GM13977 (cell line): ENCODE measurements at places on chromosomes 5 and 9.

DNA sequence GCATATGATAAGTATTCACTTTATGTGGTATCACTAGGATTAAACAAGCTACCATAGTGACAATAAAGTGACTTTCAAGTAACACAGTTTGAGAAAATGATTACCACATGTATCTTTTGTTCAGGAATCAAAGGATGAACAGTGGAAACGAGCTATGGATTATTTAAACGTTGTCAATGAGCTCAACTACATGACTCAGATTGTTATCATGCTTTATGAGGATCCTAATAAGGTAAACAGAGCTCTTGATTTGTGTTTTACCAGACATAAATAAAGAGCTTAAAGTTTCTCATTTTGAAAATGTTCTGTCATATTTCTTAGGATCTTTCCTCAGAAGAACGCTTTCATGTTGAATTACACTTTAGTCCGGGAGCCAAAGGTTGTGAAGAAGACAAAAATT, 57.4 kb downstream of the PPIP5K2 start:
- DNase-seq: no peak

DNA sequence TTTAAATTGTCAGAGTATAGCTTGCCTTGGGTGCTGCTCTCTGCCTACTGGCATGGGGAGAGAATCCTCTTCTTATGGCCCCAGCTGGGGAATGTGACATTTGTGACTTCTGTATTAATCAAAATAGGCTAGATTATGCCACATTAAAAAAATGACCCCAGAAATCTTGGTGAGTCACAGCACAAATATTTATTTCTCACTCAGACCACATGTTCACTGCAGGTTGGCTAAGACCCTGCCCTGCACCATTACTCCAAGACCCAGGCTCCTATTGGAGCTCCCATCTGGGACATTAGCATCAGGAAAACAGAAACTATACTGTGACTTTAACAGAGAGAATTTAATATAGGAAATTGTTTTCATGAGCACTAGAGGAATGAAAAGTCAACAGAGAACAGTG, 16.6 kb upstream of the WHRN start:
- no peak for DNase-seq

DNA sequence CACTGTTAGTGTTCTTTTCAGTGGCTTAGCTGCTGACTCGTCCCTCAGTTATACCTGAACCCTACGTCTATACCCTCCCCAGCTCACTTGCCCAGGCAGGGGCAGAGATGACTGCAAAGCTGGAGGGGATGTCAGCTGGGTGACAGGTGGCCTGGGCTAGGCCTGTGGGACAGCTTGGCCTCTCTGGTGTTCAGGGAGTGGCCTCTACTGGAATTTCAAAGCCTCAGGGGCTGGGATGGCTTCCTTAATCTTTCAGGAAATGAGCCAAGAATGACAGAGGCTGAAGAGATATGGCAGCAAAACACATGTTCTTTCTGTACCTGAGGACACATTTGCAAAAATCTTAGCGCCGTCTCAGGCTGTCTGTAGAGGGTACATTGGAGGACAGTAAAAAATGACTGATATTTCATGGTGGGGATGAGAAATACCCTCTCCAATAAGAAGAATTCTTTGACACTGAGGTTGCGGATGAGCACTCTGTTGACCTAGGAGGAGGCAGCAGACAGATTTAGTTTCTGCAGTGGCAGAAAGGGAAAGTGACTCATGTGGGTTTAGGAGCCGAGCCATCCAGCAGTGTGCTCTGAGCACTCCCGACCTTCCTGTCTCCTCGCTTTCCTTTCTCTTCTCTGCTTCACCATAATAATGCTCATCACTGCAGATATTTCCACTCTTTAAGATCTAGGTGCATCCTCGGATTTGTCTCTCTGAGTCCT, 54.4 kb downstream of the ENTREP1 start:
- DNase-seq: no peak

DNA sequence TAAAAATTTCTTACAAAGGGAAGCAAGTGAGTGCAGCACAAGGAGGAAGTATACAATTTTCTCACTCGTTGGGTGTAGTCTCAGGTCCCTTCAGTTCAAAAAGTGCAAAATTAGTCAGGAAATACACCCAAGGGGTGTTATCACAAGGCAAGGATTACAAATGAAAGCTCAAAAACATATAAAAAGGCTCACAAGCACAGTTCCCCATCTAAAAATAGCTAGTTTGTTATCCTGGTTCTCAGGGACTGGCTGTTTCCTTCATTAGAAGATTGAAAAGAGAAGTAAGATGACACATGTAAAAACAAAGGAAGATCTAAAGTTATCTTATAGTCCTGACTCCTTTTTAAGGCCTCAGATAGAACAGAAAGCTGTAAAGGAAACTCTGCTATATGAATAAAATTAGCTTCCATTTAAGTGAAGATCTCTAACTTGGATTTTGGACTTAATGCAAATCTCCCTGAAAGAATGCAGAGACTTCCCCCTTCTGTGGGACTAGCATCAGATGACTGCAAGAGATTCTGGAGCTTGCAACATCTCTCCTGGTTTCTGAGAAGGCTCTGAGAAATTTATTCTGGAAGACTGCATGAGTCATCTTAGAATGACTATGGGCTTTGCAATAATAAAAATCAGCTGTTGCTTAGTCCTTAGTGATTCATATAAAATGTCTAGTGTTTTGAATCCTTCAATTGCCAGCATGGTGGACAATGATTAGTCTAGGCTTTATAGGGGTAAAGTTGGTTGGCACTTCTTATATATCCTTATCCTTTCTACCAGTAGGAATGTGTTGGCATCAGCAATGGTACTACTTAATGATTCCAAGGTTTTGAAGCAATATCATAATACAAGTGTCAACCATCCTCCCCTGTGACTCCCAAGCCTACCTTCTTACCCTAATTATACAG, 25.4 kb downstream of the DAB2 start:
- no peak for DNase-seq
